ENCODE measurements at places on chromosomes 5 and 9.
A peak's percentile ranks its signal among the peaks of the same experiment; 100 is the strongest.

GRCh38 chr9:3018691-3019230, 174.9 kb upstream of the PUM3 start:
- peaks cover 2% of the 10 kb centered on the region for H3K27me3 ChIP-seq
- no peak for DNase-seq
- no peak overlapping the region for H3K27ac ChIP-seq

GRCh38 chr5:107806271-107806670, 135.5 kb upstream of the EFNA5 start:
- H3K27me3 ChIP-seq, result no peaks in the 10 kb centered on the region
- DNase-seq, result no peak
- H3K27ac ChIP-seq, result peak overlapping the region; percentile 95

GRCh38 chr5:68872088-68872839, 221.6 kb upstream of the SLC30A5 start:
- H3K27me3 ChIP-seq, result no peaks in the 10 kb centered on the region
- no peak overlapping the region for H3K27ac ChIP-seq
- H3K4me3 ChIP-seq, result no peak overlapping the region
- DNase-seq, result peak; percentile 44
- H3K4me1 ChIP-seq, result peaks cover 5% of the 10 kb centered on the region
- H3K36me3 ChIP-seq, result no peaks in the 10 kb centered on the region

- DNase-seq, result no peak
- no peak overlapping the region for H3K27ac ChIP-seq
- no peak overlapping the region for H3K4me3 ChIP-seq
- no peaks in the 10 kb centered on the region for H3K4me1 ChIP-seq
Measured at GRCh38 chr5:135950611-135951010, 4.2 kb downstream of the LECT2 start.

DNA sequence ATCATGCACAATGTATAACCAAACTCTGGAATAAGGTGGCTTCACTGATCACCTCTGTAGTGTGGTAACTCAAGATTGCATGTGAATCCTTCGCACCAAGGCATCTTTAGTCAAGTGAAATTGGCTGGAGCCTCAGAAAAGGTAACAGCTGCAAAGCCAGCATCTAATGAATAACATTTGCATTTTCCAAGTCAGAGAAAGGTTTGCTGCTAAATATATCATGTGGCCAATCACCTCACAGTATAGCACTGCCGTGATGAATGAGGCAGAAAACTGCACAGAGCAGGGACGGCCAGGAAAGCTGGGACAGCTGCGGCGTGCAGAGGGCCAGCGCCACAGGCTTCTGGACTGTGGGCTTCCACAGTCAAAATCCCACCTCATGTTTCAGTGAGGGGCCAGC, 18.5 kb downstream of the MRPS27 start:
- H3K36me3 ChIP-seq, result no peaks in the 10 kb centered on the region
- DNase-seq, result no peak
- H3K4me3 ChIP-seq, result no peak overlapping the region

Data from neuronal stem cell (in vitro differentiated cells).